ENCODE measurements at places on chromosomes 11 and 22.
A peak's percentile ranks its signal among the peaks of the same experiment; 100 is the strongest.

- DNase-seq = no peak
These were observed 40.5 kb upstream of the FBLN1 start for GRCh38 chr22:45462034-45462655.

DNA sequence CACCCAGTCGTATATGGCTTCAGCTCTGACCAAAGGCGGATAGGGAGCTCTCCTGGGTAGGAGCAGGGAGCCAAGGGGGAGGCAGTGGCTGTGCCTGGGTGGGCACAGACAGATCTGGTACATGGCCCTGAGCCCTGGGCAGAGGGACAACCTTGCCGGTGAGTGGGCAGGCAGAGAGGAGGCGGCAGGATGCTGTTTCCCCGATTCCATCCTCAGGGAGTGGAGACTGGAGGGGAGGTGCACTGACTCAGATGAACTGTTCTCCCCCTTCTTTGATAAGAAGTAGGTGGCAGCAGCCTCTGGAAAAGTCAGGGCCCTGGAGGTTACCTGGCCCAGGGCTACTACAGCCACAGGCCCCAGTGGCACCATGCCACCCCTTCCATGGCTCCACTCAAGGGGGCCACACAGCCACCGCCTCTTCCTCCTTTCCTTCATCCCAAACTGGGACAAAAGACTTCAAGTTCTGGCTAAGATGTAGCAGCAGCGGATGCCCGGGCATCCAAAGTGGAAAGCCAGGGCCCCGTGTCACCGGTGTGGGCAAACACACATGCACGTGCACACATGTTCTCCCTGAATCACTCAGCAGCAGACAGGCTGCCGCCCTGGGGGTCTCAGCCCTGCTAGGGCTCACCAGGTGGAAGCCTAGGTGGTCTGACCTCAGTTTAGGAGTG, 13.4 kb downstream of the CXCR5 start:
- DNase-seq = no peak

- DNase-seq = no peak
These were observed 72.9 kb upstream of the ANO1 start for GRCh38 chr11:70005107-70005818.

DNA sequence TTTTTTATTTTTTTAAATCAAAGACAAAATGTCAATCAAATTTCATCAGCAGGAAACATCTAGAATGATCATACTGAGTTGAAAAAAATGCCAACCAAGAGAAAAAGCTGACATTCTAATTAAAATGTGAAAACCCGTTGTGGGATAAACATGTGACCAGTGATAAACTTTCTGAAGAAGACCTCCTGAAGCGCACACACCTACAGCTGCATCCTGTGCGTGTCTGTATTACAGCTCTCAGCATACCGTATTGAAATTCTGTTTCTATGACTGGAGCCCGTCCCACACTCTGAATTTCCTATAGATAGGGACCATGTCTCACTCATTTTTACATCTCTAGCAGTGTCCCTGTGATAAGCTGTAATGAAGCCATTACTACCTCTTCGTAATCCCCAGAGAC, 12.2 kb upstream of the NUP50 start:
- DNase-seq = no peak

- DNase-seq = no peak
These were observed 589.3 kb downstream of the INSC start for GRCh38 chr11:15704064-15704463.

DNA sequence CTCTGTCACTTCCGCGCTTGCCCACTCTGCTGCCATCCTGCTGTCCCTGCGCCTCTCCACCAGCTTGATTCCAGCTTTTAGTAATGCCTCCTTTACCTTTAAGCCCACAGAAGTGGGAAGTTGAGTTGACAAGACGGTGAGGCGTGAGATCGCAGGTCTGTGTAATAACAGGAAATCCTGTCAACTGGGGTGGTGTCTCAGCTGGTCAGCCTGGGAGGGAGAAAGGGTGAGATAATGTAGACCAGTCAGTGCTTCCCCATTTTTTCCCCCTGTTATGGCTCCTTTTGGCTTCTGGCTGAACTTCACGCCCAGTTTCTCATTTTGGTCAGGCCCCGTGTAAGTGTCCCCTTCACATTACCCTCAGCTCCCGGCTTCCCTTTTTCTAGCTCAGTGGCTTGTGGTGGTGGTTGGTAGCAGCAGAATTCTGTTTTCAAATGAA, 98.9 kb downstream of the TRAF6 start:
- DNase-seq = peak; percentile 75

DNA sequence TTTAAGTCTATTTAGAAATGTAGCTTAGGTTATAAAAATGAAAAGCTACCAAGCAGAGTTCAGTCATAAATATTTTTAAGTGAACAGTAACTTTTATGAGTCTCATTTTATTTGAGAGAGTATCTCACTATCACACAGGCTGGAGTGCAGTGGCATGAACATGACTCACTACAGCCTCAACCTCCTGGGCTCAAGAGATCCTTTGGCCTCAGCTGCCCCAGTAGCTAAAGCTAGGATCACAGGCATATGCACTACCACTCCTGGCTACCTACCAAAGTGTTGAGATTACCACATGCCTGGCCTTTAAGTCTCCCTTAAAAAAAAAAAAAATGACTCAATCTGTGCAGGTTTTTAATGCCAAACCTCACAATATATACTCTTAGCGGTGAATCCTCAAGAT, 34.7 kb upstream of the CLNS1A start:
- no peak for DNase-seq

DNA sequence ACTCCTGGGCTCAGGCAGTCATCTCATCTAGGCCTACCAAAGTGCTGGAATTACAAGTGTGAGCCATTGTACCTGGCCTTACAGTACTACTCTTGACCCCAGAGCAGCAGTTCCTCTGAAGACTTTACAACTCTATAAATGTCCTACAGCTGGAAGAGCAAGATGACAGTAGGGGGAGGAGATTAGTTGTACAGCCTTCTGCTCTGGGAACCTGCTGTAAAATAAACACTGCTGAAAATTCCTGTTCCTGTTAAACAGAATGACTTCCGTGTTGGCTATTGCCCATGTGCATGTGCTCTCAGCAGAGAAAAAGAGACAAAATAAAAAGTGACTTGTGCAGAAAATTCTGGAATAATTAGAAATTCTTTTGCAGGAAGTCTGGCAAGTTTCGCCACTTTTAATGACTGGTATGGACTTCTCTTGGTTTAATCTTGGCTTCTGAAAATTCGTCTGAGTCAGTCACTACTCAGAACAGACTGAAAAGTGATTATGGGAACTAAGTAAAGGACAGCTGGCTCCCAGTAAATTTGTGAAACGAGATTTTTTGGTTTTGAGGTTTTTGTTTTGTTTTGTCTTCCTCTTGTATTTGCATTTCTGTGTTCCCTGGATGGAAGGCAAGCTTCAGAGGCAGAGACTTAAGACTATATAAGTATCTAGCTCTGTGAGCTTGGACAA, 955.7 kb downstream of the DLG2 start:
- no peak for DNase-seq

DNA sequence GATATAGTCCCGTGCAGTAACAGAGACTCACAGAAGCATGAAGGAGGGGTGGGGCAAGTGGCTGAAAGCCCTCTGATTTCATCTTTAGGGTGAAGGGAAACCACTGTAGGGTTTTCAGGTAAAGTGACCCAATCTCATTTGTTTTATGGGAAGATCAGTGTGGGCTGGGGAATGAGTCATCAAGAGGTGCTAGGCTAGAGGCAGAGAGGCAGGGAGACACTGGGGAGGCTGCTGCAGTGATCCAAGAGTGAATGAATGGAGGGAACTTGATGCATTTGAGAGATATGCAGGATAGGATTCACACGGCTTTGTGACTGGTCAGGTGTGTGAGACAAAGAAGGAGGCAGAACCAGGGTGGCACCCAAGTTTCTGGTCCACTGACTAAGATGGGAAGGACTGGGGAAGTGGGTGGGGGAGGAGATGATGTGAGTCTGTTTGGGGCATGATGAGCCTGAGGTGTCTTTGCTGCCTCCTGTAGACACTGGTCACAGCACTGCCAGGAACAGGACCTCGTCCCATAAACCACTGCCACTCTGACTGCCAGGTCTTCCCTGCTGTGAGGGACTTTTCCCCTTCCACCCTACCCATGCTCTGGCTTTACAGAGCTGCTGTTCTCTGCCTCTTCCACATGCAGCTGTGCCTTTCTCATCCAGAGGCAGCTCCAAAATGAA, 239.0 kb downstream of the TENM4 start:
- no peak for DNase-seq

DNA sequence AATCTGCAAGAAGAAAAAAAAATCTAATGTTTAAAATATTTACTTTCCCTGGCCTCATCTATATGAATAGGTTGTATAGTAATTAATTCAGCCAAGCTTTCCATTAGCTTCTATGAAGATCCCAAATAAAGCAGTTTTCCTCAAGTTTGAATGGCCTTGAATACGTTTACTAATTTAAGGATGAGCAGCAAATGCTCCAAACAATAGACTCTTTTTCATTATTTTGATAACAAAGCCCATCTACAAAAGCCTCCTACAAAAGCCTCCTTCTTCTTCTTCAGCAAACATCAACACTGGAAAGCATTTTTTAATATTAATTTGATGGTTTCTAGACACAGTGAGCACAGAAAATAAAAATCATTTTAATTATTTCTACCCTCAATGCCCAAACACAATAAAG, 1130.3 kb upstream of the CNTN5 start:
- DNase-seq = no peak

GRCh38 chr11:1565173-1565903, 6.7 kb downstream of the DUSP8 start:
- peak; percentile 8 for DNase-seq

DNA sequence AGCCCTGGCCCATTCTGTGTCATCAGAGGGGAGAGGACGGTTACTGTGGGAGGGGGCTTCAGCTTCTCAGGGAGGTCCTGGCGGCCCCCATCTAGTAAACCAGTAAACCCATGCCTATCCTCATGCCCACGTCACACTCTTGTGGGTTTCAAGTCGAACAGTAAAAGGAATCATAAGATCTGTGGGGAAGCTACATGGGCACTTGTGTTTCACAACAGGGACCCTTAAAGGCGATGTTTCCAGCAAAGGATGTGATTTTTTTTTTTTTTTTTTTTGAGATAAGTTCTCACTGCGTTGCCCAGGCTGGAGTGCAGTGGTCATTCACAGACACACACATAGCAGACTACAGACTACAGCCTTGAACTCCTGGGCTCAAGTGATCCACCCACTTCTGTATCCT, 9.2 kb upstream of the PARVG start:
- DNase-seq = no peak

- DNase-seq = no peak
These were observed 114.5 kb downstream of the MAML2 start for GRCh38 chr11:96228473-96228891.

GRCh38 chr11:117037279-117037974, 60.8 kb downstream of the SIK3 start:
- DNase-seq = no peak

DNA sequence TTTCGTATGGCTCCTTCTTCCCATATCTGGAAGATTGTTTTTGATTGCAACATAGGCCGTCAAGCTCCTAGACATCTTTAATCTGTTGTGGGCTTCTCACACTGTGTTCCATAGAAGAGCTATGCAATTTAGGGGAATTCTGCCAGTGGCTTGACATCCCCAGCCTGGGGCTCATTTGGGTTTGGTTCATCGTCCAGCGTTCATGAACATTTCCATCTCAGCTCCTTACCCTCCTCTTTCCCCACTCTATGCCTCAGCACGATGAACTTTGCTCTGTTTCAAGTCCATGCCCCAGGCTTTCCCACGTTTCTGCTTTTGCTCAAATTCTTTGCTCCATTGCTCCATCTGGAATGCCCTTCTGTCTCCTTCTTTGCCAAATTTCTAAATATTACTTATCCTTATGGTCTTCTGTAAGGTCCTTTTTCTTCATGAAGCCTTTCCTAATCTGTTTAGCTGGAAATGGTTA, 26.1 kb upstream of the CLMP start:
- no peak for DNase-seq

DNA sequence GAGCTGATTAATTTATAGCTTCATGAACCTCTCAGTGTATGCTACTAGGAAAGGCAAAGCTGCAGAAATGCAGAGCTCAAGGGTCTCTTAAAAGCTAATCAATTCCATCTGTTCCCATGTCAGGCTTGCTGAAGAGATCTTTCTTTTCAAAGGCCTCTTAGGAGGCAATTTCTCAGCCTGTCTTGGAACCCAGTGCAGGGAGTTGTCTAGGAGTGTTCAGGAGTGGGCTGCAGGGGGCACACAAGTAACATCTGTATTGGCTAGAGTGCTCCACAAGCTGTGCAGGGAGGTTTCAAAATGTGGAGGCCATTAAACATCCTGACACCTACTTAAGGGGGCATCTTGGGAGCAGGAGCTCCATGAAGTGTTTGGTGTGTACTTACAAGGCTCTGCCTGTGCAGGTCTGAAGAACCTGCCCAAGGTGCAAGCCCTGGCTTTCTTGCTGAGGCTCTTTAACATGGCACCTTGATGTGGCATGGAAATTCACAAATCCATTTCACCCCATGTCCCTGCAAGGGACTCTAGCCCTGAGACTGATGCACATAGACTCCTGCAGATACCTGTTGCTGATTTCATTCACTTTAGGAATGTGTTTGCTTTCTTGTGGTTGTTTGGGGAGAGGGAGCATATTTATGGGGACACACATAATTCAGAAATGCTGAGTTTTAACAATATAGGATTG, 134.7 kb downstream of the ME3 start:
- no peak for DNase-seq

GRCh38 chr22:30267382-30268302, 991 bp upstream of the OSM start:
- peak; percentile 58 for DNase-seq

GRCh38 chr11:90722552-90723190, 499.8 kb upstream of the CHORDC1 start:
- DNase-seq = no peak

DNA sequence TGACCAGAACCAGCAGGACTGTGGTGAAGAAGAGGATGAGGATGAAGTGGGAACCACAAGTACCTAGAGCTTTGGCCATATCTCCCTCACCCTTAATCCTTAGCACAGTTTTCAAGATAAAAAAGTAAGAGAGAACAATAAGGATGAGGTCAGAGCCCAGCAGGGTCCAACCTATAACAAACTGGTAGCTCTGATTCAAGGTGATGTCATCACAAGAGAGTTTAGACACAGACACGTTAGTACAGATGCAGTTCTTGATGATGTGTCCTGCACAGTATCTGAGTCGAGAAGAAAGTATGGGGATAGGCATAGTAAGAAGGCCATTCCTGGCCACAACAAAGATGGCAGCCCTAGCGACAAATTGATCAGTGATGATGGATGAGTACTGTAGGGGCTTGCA, 586 bp downstream of the OR56A5 start:
- DNase-seq = no peak

DNA sequence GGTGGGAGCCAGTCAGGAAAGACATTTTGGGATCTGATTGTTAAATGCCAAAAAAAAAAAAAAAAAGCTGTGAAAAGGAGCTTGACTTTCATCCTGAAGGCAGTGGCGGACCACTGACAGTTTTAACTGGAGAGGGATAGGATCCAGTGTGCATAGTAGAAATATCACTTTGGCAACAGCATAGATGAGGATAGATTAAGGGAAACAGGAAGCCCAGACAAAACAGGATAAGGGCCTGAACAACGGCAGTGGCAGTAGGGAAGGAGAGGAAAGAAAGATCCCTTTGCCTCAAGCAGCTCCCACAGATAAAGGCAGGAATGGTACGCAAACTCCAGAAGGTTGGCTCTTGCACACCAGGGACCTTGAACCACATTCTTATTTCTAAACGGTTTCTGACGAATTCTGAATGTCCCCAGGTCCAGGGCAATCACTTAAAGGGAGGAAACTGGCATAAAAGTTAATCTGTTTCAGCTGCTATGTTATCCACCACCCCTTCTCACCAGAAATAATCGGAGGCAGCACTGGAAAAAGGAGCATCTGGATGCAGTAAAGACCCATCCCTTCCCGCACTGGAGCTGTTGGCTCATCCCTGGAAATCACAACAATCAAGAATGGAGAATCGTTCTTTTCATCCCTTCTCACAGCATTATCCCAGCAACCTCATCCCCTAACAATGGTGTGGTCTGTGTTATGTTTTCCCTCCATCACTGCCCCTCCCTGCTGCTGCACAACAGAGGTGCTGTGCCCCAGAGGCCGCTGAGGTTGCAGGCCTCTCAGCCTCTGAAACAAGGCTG, 99.1 kb downstream of the GAB2 start:
- no peak for DNase-seq

Measured in CD4-positive, alpha-beta T cell treated with Interleukin-4 for 1 hour (primary cell).